ENCODE measurements at places on chromosomes 2 and 18.

DNA sequence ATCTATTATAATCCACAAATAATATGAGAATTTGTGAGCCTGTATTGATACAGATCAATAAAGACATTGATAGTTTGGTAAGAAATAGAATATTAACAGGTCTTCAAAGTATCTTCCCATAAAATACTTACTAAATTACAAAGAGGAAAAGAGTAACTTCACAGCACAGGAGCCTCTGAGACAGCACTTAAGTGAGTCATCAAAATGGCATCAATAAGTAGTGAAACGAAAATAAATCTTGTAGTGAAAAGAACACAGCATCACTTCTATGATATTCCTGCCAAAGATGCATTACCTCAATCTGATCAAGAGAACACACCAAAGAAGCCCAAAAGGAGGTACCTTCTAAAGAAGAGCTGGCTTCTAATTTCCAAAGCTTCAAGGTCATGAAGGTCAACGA, 116.4 kb downstream of the CBLN2 start:
- no peak for DNase-seq

DNA sequence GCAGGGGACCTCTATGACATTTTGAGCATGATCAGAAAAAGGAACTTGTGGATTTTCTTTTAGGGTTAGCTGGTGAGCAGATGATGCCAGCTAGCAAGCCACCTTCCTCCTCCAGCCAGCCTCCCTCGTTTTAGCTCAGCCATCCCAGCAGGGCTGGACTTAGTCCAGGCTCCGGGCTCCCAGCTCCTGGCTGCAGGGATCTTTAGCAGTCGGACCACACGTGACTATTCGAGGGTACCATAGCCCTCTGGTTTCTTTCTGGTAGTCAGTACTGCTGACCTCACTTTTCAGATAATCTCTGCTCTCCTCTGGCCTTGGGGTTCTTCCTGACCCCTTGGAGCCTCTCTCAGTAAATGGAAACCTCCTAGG, 31.8 kb downstream of the NCK2 start:
- no peak for DNase-seq

- DNase-seq: peak; percentile 31
These were observed 208.4 kb downstream of the RAD51AP2 start for GRCh38 chr2:17309741-17310339.

GRCh38 chr18:72867746-72868584, at the start of gene NETO1:
Gene NETO1 (minus strand): TSS chr18:72867987. CDS start chr18:72867291, 696 bp downstream.
- DNase-seq: no peak

DNA sequence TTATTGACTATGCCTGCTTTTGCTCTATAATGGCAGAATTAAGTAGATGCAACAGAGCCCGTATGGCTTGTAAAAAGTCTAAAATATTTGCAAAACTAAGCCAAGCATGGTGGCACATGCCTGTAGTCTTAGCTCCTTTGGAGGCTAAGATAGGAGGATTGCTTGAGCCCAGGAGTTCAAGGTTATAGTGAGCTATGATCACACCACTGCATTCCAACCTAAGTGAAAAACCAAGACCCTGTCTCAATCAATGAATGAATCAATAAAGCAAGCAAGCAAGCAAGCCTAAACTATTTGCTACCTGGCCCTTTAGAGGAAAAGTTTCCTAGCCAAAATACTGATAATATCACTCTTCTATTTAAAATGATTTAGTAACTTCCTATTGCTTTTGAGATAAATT, 260.0 kb downstream of the OTX1 start:
- DNase-seq: no peak

GRCh38 chr2:15985531-15985930, 45.2 kb downstream of the MYCN start:
- DNase-seq: no peak

DNA sequence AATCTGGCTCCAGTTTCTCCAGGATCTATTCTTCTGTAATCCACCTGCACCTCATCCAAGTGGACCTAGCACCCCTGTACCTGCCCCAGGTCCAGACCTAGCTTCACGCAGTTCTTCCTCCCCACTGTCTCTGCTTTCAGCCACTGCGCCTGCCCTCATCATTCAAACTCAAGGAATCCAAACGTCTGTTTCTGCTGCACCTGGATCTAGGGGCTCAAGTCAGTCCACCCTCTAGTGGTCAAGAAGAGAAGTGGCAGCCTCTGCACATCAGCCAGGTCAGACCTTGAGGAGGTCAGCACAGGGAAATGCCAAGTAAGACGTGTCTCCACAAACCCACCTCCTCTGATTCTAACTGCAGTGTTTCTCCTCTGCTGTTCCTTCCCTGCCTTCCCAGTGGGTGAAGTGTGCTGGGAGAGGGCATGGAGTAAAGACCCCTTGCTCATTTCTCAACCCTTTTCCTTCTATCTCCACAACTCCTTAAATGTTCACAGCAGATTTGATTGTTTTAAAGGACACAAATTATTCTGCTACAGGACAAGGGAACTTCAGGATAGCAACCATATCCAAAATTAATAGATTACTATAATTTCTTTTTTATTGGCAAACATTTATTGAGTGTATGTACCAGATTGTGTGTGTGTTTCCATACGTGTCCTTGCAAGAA, 8.6 kb upstream of the RNF152 start:
- peak; percentile 58 for DNase-seq

- DNase-seq: no peak
These were observed 11.3 kb upstream of the OXER1 start for GRCh38 chr2:42775186-42775585.

DNA sequence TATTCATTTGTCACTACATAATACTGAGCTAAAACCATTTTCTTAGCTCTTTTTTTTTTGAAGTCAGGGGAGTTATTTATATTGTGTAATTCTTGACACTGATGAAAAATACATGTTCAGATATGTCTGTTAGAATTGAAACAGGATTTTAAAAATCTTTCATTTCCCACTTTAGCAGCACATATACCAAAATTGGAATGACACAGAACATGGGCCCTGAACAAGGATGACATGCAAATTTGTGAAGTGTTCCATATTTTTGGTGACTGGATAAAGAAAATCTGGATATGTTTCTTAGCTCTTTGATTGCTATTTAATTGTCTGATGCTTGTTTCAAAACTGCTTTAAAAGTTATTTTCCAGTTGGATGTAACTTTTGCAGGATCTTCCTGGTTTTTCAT, 1963.9 kb upstream of the LRRTM1 start:
- no peak for DNase-seq

DNA sequence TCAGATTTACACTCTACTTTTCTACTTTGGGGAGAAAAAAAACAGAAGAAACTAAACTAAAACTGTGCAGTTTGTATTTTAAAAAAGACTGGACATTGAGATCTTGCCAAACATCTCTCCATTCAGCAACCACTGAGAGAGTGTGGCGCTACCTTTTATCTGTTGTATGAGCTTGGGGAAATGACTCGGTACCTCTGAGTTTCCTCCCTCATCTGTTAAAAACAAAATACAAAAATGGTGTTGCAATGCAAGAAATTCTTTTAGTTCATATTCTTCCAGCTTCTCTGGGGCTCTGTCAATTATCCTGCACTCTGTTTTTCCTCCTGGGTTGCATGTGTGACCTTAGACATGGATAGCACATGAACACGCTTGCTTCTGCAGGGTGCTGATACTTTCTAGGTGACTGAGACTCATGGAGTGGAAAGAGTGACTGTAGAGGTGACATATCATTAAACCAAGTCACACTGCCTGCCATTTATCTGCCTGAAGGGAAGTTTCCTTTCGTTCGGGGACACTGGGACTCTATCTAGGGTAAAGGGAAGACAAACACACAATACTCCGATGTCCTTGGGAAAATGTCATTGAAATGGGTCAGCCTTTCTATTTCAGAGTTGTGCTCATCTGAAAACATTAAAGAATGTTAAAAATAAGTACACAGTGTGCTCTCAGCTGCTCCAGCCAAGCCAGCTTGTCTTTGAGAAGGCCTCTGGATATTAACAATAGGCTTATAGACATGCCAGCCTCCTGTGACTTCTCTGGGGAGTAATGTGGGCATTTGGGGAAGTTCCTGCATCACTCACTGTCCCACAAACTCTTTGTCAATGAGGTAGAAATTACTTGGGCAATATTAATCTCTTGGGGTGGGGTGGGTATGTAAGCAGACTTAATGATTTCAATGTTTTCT, 91.4 kb downstream of the TRIB2 start:
- no peak for DNase-seq

DNA sequence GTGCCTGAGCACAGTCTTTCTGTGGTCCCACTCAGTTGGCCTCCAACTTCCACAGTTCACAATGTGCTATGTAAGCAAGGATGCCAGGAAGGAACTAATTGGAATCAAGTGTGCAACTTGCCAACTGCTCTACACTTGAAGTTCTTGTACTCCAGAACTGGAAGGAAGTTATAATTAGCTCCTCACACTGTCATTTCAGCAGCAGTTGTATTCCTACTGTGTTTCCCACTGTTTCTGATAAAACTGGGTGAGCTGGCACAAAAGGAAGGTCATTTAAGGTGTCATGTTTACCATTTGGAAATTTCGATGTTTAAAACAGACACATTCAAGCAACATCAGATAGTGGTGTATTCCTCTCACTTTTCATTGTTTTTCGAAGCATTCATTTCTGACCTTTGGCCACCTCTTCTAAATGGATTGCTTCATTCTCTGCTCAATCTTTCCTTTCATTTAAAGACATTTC, 84.2 kb downstream of the ANTXR1 start:
- DNase-seq: no peak

Data from SJSA1 (cell line).